Left ventricle myocardium inferior (tissue), 1 donor: ENCODE measurements at places on chromosomes 1 and 21. TPM values are rescaled to one million over a fixed set of nuclear protein-coding genes. Genes with fewer than 3 reads are reported as not detected.
A peak's percentile ranks its signal among the peaks of the same experiment; 100 is the strongest.

- H3K36me3 ChIP-seq = no peaks in the 10 kb centered on the region
- H3K27me3 ChIP-seq = peaks cover 89% of the 10 kb centered on the region
- H3K4me3 ChIP-seq = peak overlapping the region; percentile 76
- DNase-seq = peak; percentile 18
- peak overlapping the region; percentile 30 for H3K27ac ChIP-seq
These were observed 854 bp downstream of the MYCL start for GRCh38 chr1:39900662-39901463.

Gene LMOD1
- 9.2 TPM for total RNA-seq

- DNase-seq = peak; percentile 72
- H3K4me1 ChIP-seq = peaks cover 57% of the 10 kb centered on the region
- H3K27ac ChIP-seq = no peak overlapping the region
- H3K36me3 ChIP-seq = peaks cover 6% of the 10 kb centered on the region
These were observed 31.0 kb downstream of the SLC45A1 start for GRCh38 chr1:8348777-8349472.

Gene TEDDM1
- not detected for total RNA-seq

Gene DNASE2B
- not detected for total RNA-seq

Gene MROH9
- total RNA-seq = not detected

- H3K36me3 ChIP-seq = no peaks in the 10 kb centered on the region
- H3K4me1 ChIP-seq = peaks cover 49% of the 10 kb centered on the region
- DNase-seq = no peak
- H3K4me3 ChIP-seq = no peak overlapping the region
- peak overlapping the region; percentile 58 for H3K27ac ChIP-seq
These were observed 4.4 kb upstream of the ELOVL1 start for GRCh38 chr1:43372172-43372571.

Gene SERPINC1
- total RNA-seq = not detected

Gene SLC2A5
- 4.2 TPM for total RNA-seq

Gene PRELP
- 22.5 TPM for total RNA-seq

Gene KRTAP19-1
- total RNA-seq = not detected
